ENCODE measurements at places on chromosomes 12 and 14.

GRCh38 chr12:54622463-54623183, 12.1 kb downstream of the LACRT start:
- no peak for DNase-seq

DNA sequence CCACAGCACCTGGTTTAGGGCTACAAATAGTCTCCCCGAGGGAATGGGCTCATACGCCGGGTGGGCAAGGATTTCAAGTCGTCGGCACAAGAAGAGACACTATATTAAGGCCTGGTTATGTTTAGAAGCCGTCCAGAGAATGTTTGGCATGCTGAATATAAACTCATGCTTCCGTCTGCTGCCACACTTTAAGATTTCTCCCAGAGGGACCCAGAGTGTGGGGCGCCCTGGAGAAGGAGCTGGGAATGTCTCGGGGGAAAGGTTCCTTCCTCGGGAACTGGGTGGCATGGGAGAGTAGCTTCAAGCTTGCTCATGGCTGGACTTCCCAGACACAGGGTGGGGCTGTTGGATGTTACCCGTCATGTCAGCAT, 295.7 kb downstream of the CACNA1C start:
- DNase-seq: no peak

DNA sequence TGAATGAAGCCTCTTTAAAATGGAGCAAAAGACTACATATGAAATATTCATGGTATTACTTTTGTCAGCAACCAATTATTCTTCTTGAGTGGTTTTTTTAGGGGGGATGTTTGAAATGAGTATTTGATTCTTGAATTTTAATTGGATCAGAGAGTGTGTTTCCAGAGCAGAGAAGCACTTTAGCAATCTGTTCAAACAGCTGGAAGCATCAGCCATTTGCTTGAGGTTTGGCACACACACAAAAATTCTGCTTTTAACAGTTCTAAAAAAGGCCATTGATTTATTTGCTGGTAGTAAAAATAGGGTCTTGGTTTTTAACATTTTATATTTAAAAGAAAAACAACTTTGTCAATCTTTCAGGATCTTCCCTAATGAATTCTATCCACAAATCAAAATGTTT, 292.7 kb downstream of the LRFN5 start:
- no peak for DNase-seq

GRCh38 chr12:116332705-116333380, 55.4 kb upstream of the MED13L start:
- no peak for DNase-seq

DNA sequence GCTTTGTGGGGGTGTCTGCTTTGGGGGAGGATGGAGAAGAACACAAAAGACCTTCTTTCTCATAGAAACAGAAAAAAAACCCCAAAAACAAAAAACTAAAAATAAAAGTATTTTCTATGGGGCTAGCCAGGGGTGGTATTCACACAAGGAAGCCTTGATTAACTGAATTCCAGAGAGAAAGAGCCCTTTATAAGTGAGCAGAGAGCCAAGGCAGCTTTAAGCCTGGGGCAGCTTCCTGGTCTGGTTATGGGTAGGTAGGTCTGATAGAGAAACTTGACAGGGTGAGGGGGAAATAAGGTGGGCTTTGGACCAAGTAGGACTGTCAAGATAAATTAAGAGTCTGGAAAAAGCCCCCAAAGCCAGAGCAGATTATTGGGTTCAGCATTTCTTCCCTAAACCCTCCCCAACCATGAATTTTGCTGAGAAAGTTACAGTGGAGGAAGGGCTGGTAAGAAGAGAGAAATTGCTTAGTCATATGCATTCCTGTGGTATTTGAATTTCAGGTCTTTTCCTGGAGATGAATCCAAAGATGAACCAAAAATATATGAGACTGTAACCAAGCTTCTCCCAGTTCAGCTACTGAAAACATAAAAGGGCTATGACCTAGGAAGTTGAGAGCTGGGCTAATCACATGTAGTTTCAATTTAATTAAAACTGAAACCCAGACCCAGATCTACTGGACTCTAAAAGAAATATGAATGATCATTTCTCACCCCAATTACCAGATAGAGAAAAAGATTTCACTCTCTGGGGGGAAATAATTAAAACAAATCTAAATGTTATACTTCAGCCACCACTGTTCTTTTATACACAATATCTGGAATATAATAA, 144.8 kb downstream of the TBC1D30 start:
- DNase-seq: no peak

DNA sequence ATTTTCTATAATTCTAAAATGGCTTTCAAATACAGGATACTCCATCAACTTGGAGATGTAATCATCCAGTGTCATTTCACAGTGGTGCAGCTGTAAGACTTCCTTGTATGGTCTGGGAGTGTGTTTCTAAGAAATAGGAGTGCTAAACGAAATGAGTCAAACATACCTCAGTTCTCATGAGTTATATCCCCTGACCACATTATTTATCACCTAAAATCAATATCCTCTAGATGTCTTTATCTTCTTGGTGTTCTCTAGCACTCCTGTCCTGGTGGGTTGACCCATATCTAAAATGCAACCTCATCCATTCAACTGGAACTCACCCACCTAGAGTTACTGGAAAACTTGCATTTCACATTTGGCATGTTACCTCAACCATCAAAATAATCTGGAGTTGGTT, 33.2 kb downstream of the TMEM30B start:
- DNase-seq: no peak

DNA sequence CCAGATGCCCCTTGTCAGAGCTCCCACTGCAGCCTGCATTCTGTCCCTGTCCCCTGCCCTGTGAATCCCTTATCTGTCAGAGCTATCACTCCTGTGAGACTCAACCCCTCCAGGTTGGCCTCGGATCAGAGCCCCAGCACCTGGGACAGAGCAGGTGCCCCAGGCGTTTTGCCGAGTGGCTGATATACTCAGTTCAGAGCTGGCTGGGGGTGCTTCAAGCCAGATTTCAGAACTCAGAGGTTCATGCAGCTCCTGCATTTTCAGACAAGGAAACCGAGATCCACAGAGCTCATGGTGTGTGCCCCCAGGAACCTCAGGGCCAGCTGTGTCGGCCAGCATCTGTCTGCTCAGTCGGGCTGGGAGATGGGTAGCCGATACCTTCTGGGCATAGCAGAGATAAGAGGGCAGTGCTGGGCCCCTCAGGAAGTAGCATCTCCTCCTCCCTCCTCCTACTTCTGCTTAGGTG, 228.0 kb upstream of the RTL1 start:
- no peak for DNase-seq

DNA sequence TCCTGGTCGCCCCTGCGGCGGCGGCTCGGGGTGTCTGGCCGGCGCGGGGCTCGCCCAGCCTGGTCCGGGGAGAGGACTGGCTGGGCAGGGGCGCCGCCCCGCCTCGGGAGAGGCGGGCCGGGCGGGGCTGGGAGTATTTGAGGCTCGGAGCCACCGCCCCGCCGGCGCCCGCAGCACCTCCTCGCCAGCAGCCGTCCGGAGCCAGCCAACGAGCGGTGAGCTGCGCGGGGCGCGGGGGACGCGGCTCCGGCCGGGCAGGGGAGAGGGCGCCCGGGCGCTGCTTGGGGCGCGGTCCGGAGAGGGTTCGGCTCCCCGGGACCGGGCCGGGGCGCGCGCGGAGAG, at the start of gene LGALS3:
Gene LGALS3, plus strand, starts transcription at position 167 of the 342 bp plus-strand sequence. CDS start 8,122 bp downstream, outside the sequence.
- DNase-seq: peak; percentile 50

DNA sequence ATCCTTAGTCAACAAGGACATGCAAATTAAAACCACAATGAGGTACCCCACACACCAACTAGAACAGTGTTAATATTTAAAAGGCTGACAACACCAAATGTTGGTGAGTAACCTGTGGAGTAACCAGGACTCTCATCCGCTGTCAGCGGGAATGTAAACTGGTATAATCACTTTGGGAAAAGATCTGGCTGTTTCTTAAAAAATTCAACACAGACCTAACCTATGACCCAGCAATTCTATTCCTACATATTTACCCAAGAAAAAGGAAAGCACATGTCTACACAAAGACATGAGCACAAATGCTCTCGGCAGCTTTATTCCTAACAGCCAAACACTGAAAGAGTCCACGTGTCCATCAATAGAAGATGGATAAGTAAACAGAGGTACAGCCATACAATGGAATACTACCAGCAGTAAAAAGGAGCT, 26.6 kb downstream of the NRDE2 start:
- no peak for DNase-seq

DNA sequence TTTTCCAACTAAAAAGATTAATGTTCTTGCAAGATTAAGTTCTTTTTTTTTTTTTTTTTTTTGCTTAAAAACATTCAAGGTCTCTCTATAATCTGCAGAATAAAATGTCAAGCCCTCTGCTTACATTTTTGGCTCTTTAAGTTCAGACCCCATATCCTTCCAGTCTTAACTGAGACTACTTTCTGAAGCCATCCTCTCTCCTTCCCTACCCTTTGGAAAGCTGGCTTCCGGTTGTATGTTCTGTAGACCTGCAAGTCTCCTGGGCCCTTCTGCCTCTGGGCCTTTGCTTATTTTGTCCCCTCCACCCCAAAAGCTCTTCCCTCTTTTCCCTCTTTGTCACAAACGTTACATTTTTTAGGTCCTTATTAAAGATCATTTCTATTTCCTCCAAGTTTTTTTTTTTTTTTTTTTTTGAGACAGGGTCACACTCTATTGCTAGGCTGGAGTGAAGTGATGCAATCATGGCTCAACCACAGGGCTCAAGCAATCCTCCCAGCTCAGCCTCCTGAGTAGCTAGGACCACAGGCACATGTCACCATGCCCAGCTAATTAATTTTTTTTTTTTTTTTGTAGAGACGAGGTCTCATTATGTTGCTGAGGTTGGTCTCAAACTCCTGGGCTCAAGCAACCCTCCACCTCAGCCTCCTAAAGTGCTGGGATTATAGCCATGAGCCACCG, 46.5 kb downstream of the PTPRB start:
- no peak for DNase-seq

DNA sequence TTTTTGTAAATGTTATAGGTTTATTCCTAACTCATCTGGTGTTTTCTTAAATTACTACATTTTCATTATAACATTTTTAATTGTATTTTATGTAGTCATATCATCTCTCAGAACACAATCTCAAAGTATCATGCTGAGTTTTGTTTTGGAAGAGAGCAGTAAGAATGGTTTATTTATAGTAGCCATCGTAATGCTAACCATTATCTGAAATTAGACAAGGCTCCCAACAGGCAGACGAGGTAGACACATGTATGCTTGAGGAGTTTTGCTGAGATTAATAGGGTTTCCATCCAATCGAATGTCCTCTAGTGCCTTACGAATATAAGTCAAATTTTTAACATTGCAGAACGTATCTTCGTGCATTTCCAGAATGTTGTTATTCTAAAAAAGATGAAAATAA, 9.0 kb upstream of the CCER1 start:
- no peak for DNase-seq

- no peak for DNase-seq
Observed at GRCh38 chr12:115870510-115870909, 407.0 kb downstream of the MED13L start.

GRCh38 chr12:26032719-26033241, 74.3 kb downstream of the RASSF8 start:
- DNase-seq: no peak

- no peak for DNase-seq
Observed at GRCh38 chr12:6532927-6533652, 1.2 kb upstream of the GAPDH start.

GRCh38 chr14:85824526-85824925, 294.6 kb downstream of the FLRT2 start:
- no peak for DNase-seq

DNA sequence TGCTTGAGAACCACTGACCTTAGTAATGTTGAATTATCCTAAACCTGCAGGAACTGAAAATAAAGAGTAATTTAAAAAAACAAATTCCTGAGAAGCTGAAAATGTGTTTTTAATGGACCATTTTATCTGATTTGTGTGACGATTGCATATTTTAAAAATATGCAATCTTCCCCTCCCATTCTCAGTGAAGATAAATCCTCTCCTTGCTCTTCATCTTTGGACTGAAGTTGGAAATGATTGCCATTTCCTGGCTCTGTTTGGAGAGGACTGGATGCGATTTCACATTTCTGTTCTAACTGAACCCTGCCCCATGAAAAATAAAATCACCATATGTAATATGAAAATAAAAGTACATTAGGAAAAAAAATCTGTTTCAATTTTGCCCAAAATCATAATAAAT, 216.3 kb downstream of the SLC6A15 start:
- no peak for DNase-seq

GRCh38 chr12:98955284-98955683, 310.2 kb downstream of the APAF1 start:
- DNase-seq: no peak

DNA sequence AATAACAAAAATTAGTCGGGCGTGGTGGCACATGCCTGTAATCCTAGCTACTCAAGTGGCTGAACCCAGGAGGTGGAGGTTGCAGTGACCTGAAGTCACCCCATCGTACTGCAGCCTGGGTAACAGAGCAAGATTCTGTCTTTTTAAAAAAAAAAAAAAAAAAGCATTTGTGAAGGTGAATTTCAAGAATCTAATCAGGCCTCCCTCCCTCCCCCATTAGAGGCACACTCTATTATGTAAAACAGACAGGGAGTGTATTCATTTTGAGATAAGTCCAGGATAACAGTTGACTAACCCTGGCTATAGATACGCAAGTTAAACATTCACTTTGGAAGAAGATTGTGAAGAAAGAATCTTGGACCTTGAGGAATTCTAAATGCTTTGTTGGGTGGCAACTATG, 2.9 kb downstream of the RESF1 start:
- DNase-seq: no peak

- DNase-seq: no peak
Observed at GRCh38 chr14:32620303-32620702, 291.2 kb downstream of the AKAP6 start.

GRCh38 chr14:54211551-54212308, 185.1 kb upstream of the CDKN3 start:
- DNase-seq: no peak

GRCh38 chr12:4005851-4006430, 132.7 kb upstream of the PARP11 start:
- DNase-seq: no peak

- DNase-seq: no peak
Observed at GRCh38 chr14:67045440-67045839, 143.8 kb upstream of the GARIN2 start.

DNA sequence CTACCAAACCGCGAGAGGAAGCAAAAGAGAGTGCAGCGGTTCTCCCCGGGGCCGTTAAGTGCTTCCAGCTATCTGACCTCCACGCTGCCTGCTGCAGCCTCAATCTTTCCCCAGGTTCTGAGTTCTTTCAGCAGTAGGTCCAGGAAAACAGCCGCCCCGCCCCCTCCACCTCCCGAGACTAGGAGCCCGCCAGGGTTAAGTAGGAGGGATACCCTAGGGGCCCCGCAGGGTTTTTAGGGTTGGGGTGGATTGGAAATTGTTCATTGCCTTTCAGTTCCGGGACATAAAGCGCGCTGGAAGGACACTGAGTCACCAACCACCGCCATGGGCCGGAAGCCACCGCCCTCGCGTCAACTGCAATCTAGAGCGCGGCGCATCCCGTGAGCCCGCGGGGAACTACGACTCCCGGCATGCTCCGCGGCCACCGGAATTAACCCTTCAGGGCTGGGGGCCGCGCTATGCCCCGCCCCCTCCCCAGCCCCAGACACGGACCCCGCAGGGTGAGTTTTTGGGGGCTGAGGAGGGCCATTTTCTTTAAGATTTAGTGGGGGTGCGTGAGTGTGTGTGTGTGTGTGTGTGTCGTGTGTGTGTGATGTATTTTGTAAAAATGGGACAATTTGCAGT, at the start of gene MYL6B:
Gene MYL6B, plus strand, starts transcription at position 456 of the 624 bp plus-strand sequence. CDS start 1,332 bp downstream, outside the sequence.
- peak; percentile 78 for DNase-seq
